ENCODE measurements at places on chromosomes 6 and 20.

GRCh38 chr6:116369540-116369939 is 1.2 kb upstream of the DSE start:
- DNase-seq = no peak

GRCh38 chr6:135586844-135587243 is 89.3 kb upstream of the AHI1 start:
- DNase-seq = no peak

- no peak for DNase-seq
These were observed 18.7 kb downstream of the BPHL start for GRCh38 chr6:3137057-3137777.

GRCh38 chr20:41524980-41525613 is 93.1 kb downstream of the CHD6 start:
- DNase-seq = no peak

GRCh38 chr20:48285656-48286055 is 500.4 kb upstream of the SULF2 start:
- DNase-seq = no peak

DNA sequence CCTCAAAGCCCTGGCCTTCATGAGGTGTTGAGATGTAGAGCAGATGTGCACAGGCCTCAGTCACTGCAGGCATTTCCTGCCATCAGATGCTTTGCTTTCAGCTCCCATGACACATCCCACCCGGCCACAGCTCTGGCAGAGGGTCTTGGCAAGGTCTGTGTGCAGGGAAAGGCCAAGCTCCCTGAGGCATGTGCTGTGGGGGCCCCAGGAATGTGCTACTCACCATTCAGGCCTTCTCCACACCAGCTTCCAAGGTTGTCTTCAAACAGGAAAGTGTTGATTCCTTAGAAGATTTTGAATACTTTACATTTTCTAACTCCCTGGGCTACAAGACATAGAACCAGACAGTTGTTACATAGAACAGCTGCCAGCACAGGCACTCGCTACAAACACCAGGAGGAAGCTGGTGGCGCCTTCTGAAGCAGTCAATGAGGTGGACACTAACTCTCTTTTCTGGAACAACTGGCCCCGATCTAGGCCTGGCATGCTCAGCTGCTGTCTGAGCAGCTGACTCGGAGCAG is 27.8 kb downstream of the CASS4 start:
- no peak for DNase-seq

GRCh38 chr20:17840423-17840822 is 128.2 kb downstream of the SNX5 start:
- DNase-seq = no peak

GRCh38 chr20:25422032-25422431 is 14.6 kb downstream of the GINS1 start:
- DNase-seq = no peak

- no peak for DNase-seq
These were observed 998 bp downstream of the BMP2 start for GRCh38 chr20:6768228-6769140.

- no peak for DNase-seq
These were observed 35.5 kb upstream of the TBXT start for GRCh38 chr6:166203003-166203640.
